Stimulated activated CD4-positive, alpha-beta T cell treated with anti-CD3 and anti-CD28 coated beads, TNF-alpha, amount 100 ng/mL, for 48 hours (primary cell): ENCODE measurements at places on chromosomes 3 and 15.
A peak's percentile ranks its signal among the peaks of the same experiment; 100 is the strongest.

GRCh38 chr3:12934431-12934830 is 93.1 kb upstream of the RPL32 start:
- DNase-seq: no peak

GRCh38 chr15:31133890-31134289 is 32.4 kb upstream of the TRPM1 start:
- DNase-seq: no peak

- DNase-seq: no peak
Observed at GRCh38 chr15:59966262-59966661, 37.8 kb upstream of the FOXB1 start.

DNA sequence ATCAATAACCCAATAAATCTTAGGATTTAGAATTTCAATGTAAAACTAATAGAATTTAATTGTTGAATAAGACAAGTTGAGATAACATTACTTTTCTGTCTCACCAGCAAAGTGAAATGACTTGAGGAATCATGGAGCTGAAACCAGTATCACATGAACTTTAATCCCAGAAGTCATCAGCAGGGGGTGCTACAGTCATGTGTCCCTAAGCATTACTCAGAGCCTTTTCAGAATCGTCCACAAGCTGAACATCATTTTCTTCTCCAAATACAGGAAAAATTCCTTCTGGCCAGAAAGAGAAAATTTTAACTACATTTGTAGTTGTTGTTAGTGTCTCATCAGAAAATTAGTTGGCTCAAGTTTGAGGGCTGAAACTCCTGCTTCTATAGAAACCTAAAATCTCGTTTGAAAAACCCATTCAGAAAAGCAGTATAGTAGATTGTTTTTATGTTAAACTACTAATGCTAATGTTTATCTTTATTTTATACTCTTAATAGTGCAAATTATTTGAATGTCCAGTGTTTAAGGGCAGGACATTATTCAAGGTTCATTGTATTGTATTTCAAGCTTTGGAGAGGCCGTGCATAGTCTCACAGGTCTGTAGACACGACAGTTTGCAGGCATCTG is 384.1 kb downstream of the PLOD2 start:
- DNase-seq: peak; percentile 5

GRCh38 chr3:43152649-43153048 is 46.8 kb upstream of the POMGNT2 start:
- DNase-seq: no peak

- DNase-seq: no peak
Observed at GRCh38 chr3:71560665-71561064, 22.9 kb downstream of the FOXP1 start.
